Activated naive CD4-positive, alpha-beta T cell treated with anti-CD3 and anti-CD28 coated beads, Interleukin-2, amount 50 U/mL, for 16 hours (primary cell): ENCODE measurements at places on chromosomes 11 and 22.

DNA sequence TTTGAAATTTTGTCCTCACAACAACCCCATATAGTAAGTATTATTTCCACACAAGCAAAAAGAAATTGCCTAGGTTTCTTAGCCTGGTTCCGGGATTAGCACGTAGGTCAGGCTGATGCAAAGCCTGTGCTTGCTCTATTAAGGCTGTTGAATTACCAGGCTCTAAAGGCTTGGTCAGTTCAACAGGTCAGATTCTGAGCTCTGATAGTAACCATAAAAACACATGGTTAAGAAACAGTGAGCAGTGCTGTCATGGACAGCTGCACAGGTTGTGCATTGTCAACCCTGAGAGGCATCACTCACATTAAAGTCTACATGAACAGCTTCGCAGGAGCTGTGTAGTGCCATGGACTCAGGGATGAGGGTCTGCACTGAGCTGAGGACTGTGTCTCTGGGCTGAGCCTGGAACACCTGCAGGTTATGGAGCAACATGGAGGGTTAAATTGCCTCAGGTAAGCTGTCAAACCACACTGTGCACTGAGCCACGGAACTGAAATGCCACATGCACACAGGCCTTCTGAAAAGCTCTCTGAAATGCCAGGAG, 98.0 kb downstream of the PIWIL4 start:
- no peak for DNase-seq

DNA sequence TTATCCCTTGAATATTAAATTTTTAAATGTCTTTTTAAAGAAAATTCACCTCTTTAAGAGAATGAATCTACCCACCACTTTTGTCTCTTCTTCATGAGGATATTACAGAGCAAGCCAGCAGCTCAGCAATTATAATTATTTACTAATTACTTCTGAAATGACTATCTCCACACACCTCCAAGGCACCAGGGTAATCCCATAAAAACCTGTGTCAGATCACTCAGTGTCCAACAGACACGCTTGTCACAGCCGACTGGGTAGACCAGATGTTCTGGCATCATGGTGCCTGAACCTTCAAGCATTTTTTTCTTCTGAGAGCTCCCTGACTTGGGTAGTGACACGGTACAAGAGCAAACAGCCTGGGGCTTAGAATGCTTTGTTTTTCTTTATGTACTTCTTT, 61.4 kb downstream of the EFCAB6 start:
- DNase-seq, result no peak

- no peak for DNase-seq
These were observed 11.4 kb downstream of the SHANK3 start for GRCh38 chr22:50683994-50684371.

DNA sequence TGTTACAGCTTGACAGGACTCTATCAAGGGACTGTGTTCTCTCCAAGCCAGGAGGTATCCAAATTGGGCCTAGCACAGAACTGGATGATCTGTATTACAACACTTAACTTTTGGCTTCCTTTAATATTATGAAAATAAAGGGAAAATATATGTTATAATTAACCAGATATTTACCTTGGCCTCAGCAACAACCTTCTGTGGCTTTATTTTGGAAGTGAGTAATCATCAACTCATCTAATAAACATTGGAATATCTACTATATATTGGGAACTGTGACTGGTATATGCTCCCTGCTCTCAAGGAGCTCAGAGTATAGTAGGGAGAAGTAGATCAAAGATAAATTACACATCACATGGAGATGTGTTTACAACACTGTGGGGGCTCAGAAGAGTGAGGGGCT, 352.2 kb downstream of the METTL15 start:
- DNase-seq, result no peak

GRCh38 chr11:100003985-100004384, 683.1 kb upstream of the ARHGAP42 start:
- DNase-seq, result no peak

- no peak for DNase-seq
These were observed 80.0 kb downstream of the CD44 start for GRCh38 chr11:35218956-35219355.
